ENCODE measurements at places on chromosomes 1 and 21. TPM values are rescaled to one million over a fixed set of nuclear protein-coding genes. Genes with fewer than 3 reads are reported as not detected.

DNA sequence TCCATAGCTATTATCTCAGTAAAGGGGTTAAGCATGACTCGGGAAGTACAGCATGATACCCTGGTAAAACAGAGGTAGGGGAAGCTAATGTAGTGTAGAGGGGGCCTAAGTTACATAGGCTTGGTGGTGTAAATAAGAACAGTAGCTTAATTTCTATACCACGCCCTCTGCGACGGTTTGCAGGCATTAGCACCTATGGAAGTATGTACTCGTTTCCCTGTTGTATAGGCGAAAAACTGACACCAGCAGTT lies 470 bp upstream of the NAXE start:
- no peak for DNase-seq

DNA sequence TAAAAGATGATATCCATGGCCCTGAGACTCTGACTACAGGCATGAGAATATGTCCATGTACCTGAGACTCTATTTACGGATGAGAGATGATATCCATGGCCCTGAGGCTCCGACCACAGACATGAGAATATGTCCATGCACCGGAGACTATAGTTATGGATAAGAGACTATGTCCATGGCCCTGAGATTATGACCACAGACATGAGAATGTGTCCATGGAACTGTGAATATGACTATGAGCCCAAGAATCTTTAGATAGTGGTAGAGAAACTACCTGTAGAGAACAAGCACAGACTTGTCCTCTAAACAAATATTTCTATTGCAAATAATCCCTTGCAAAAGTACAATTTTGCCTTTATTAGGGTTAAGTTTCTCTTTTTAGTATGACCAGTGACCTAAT lies 263.2 kb downstream of the PCP4 start:
- no peak for DNase-seq

The MX1 gene
- total RNA-seq, result 10.4 TPM

DNA sequence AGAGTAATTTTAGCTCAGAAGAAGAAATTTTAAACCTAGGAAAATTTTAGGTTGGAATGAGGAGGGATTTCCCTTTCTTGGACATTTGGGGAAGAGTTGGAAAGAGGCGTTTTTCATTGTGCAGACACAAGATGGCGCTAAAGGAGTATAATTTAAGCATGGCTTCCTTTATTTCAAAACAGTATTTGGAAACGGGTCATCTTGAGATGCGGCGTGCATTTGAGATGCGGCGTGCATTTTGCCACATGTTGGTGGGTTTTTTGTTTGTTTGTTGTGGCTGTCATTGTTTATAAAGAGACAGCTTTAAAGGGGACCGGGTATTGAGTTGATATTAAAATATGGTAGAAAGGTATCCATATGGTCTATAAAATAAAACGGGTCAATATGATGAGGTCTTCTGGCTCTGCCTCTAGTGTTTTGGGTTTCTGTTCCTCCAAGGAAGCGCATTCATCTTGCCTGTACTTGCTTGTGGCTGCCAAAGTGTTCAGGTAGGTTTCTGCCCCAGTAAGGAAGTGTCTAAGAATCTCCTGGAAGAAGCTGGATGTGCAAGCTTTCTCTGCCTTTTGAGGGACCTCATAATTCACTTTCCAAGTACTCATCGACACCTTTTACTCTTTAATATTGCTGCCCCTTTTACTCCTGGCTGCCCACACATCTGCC lies 210.3 kb downstream of the SLC35F3 start:
- DNase-seq, result peak; percentile 74

DNA sequence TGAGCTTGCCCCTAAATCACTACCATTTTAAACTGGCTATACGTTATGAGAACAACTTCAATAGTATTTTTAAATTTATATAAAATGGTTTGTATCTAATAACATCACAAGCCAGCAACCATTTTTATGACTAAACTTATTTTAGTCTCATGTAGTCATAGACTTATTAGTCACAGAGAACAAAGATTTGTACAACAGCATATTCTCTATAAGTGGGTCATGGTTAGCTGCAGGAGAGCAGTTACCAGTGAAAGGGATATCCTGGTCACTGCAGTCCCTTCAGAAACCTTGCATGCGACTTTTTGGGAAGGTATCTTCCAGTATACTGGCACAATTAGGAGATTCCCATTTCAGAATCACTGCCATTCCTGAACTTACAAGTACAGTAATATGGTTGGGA lies 90.0 kb downstream of the HFM1 start:
- no peak for DNase-seq

- no peak for DNase-seq
These were observed 70.2 kb downstream of the ESRRG start for GRCh38 chr1:216653001-216653400.

- no peak for DNase-seq
These were observed 15.6 kb upstream of the HMGCS2 start for GRCh38 chr1:119784191-119784781.

The PPM1J gene
- 0.74 TPM for total RNA-seq

The MTMR11 gene
- total RNA-seq, result 1.5 TPM

The SPRR2G gene
- total RNA-seq, result not detected

GRCh38 chr1:55089683-55090082 lies 50.3 kb downstream of the PCSK9 start:
- DNase-seq, result no peak

The TLCD4 gene
- total RNA-seq, result 0.34 TPM

- DNase-seq, result no peak
These were observed 90.8 kb downstream of the TBX19 start for GRCh38 chr1:168371477-168371876.

DNA sequence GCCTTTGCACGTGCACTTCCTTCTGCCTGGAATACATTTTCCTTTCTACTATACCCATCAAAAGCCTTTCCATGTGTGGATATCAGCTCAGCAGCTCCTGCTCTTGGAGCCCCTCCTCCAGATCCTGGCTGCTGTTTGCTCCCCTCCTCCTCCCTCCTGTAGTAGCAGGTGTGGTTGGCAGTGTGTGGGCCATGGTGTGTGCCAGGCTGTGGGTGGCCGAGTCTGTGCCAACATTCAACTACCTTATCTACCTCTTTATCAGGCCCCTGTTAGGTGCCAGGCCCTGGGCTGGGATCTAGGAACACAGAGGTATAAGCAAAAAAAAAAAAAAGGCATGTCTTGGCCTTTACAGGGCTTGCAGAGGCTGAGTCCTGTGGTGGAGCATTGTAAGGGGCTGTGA lies 180.6 kb upstream of the JUN start:
- no peak for DNase-seq

GRCh38 chr1:213256438-213257087 lies 205.5 kb downstream of the RPS6KC1 start:
- DNase-seq, result no peak

DNA sequence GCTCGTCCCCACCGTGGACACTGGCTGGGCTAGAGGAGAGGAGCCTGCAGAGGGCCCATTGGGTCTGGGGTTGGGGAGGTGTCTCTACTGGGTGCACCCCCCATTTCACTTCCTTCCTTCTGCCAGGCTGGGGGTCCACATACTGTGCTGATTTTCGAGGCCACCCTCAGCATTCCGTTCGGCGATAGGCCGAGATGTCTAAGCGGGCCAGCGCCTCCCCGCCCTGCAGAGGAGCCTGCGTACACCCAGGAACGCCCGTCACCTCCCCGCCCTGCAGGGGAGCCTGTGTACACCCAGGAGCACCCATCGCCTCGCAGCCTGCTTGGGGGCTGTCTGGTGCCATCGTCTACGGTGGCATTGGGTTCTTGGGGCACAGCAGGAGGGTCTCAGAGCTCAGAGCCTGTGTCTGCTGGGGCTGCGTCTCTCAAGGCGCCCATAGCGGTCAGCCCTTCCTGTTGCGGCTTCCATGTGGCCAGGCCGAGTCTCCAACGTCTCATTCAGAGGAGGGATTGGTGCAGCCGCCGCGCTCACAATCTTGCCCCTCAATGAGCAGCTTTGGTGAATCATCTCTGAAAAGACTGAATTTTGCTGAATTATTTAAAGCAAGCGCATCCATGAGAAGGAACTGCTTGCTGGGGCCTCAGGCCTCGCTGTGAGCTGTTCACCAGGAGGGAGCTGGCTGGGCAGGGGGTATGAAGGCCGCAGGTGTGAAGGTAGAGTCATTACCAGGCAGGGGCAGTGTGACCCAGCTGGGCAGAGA lies 30.7 kb upstream of the AGPAT3 start:
- no peak for DNase-seq

DNA sequence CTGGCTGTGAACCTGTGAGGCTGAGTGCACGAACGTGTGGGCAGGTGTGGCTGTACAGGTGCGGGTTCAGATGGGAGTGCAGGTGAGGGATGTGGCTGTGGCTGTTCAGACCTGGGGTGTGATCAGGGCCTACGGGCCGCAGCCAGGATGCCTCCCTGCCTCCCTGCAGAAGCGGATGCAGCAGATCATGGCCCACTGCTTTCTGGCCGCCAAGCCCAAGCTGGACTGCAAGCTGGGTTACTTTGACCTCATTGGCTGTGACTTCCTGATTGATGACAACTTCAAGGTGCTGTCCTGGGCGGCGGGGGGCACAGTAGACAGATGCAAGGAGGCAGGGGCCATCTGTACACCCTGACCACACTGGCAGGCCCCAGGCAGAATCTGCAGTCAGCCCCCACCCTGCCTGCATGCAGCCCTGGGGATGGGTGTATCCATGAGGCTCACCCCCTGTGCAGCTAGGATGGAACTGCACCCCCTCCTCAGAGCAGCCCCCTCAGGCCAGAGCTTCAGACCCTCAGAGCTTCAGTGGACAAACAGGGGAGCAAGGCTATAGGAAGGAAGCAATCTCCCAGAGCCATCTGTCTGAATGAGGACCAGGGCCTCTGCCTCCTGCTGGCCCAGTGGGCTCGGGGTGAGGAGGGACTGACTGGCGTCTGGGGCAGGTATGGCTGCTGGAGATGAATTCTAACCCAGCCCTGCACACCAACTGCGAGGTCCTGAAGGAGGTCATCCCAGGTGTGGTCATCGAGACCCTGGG lies 9.8 kb downstream of the TNFRSF18 start:
- DNase-seq, result no peak

GRCh38 chr1:47238935-47239592 lies 7.0 kb upstream of the TAL1 start:
- DNase-seq, result no peak
